Small intestine (tissue), 16 donors: ENCODE measurements at places on chromosomes 13 and 19.

DNA sequence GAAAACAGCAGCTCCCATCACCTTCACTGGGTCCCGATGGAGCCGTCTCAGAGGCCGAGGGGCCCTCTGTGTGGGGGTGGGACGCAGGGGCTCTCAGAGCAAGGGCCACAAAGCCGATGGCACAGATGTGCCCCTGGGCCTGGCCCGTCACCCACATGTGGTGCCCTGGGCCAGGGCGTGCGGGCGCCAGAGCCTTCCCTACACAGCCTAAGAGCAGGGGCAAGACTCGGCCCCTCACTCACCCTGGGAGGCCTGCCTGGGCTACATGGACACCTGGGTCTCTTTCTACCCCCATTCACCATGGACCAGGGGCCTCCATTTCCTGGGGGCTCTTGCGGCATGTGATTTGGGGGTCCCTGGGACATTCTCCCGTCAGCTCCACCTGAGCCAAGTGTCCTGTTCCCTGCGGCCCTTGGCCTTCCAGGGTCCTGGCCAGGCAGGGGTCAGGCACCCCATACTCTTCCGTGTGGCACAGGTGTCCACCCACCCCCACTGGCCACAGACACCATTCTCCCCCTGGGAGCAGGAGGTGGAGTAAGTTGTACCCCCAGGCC, 10.0 kb downstream of the COMP start:
- H3K36me3 ChIP-seq = peaks cover 18% of the 10 kb centered on the region
- no peak overlapping the region for H3K4me3 ChIP-seq
- no peaks in the 10 kb centered on the region for H3K27me3 ChIP-seq
- H3K4me1 ChIP-seq = peaks cover 3% of the 10 kb centered on the region
- no peak overlapping the region for H3K27ac ChIP-seq

GRCh38 chr19:40702337-40703012, 12.0 kb upstream of the NUMBL start:
- no peaks in the 10 kb centered on the region for H3K27me3 ChIP-seq
- H3K27ac ChIP-seq = no peak overlapping the region
- no peak overlapping the region for H3K4me3 ChIP-seq

DNA sequence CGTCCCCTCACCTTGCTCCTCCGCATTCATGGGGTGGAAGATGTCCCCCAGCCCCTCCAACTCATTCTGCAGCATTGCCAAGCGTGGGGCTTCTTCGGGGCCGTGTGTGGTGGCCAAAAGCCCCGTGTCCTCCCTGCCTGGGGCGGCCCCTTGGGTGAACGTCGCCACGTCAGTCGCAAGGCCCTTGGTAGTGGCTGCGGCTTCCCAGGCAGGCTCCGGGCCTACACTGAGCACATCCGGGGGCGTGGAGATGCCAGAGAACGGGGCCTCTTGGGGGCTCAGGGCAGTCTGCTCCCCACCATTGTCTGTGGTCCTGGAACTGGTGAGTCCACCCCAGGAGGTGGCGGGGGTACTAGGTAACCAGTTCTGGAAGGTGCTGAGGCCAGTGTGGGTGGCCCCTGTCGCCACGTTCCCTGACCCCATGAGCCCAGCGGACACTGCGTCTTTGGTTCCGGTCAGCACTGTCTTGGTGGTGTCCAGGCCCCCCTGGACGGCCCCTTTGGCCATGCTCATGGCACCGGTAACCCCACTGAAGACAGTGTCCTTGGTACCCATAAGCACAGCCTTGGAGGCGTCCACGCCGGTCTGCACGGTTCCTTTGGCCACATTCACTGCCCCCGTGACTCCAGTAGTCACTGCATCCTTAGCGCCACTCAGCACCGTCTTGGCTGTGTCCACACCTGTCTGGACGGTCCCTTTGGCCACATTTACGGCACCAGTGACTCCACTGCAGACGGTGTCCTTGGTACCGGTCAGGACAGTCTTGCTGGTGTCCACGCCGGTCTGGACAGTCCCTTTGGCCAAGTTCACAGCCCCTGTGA, 7.6 kb downstream of the PLIN4 start:
- no peaks in the 10 kb centered on the region for H3K27me3 ChIP-seq
- H3K4me1 ChIP-seq = no peaks in the 10 kb centered on the region
- no peak overlapping the region for H3K4me3 ChIP-seq
- DNase-seq = no peak
- H3K36me3 ChIP-seq = no peaks in the 10 kb centered on the region

DNA sequence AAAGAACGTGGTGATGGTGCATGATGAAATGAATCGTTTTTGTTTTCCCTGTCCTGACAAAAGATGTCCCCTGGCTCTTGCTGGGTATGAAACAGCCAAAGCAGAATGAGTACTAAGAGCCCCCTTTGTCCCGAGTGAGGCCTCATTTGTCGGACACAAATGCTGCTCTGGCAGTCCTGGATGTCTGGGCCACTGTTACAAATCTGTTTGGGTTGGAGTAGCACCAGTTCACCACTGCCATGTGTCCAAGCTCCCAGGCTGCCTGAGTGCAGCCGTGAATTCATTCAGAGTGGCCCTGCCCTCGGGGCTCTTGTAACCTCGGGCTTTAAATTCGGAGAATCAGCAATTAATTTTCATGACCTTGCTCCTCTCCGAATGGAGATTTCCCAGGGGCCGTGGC, 182.4 kb downstream of the NUFIP1 start:
- H3K27ac ChIP-seq = no peak overlapping the region
- H3K4me1 ChIP-seq = peaks cover 36% of the 10 kb centered on the region
- no peak overlapping the region for H3K4me3 ChIP-seq
- no peaks in the 10 kb centered on the region for H3K27me3 ChIP-seq
- DNase-seq = no peak

DNA sequence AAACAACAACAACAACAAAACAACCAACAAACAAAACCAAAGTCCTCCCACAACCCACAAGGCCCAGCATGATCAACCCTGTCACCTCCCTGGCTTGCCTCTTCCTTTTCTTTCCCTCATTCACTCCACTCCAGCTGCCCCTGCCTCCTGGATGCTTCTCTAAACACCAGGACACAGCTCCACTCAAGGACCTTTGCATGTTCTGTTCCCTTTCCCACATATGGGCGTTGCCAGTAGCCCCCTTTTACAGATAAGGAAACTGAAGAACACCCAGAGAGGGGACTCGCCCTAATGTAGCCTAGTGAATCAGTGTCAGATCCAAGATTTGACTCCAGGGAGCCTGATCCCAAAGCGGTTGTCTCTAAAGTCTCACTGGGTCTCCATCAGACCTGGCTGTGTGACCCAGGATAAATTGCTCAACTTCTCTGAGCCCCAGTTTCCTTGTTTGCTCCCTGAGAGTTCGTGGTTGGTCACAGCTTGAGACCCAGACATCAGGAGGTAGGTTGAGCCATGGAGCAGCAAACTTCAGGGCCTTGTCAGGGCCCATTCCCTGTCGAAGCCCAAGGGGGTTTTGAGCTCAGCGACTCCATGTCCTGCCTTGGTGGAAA, 3.0 kb upstream of the DOCK6 start:
- no peak for DNase-seq
- H3K27me3 ChIP-seq = no peaks in the 10 kb centered on the region
- no peak overlapping the region for H3K4me3 ChIP-seq

DNA sequence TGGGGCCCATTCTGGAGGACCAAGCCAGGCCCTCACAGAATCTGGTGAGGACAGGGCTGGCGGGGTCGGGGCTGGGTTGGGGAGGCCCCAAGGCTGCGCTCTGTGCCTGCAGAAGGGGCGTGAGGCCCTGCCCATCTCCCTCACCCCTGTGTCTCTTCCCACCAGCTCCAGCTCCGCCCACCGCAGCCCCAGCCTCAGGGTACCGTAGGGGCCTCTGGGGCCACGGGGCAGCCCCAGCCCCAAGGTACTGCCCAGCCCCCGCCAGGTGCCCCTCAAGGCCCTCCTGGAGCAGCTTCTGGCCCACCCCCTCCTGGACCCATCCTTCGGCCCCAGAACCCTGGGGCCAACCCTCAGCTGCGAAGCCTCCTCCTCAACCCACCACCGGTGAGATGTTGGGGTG, 15.4 kb upstream of the PTOV1 start:
- DNase-seq = no peak
- H3K4me1 ChIP-seq = no peaks in the 10 kb centered on the region
- no peak overlapping the region for H3K4me3 ChIP-seq

DNA sequence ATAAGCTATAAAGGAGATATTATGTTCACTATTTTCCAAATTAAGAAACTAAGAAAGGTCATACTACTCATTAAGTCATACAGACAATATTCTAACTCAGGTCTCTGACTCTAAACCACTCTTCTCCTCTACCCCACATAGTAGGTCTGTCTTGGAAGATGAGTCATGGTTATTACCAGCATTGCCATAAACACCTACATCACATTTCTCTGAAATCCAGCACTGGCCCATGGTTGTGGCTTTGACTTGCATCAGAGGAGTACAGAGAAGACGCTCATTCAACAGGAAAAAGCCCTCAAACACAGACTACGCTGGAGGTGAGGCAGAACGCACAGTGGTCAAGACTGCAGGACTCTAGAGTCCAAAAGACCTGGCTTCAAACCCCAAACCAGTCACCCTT, 476.8 kb downstream of the COG6 start:
- H3K27me3 ChIP-seq = no peaks in the 10 kb centered on the region
- no peak overlapping the region for H3K4me3 ChIP-seq
- H3K4me1 ChIP-seq = no peaks in the 10 kb centered on the region
- no peak overlapping the region for H3K27ac ChIP-seq

DNA sequence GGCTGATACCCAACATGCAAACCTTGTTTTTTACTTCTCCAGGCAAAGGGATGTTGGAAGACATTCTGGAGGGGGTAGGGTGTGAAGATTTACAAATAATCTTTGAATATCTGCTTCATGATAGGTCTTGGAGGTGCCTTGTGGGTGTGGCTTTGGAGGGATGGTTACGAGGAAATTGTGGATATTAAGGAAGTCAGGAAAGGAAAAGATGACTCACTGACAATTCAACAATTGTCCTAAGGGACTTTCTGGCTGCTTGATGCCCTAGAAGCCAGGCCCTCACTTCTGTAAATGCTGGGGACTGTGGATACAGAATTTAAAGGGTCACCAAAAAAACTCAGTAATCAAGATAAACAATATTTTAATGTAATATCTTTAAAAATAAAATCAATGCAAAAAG, 37.4 kb upstream of the ZNF527 start:
- H3K4me1 ChIP-seq = no peaks in the 10 kb centered on the region
- no peak for DNase-seq
- no peaks in the 10 kb centered on the region for H3K36me3 ChIP-seq
- no peak overlapping the region for H3K4me3 ChIP-seq
- H3K27ac ChIP-seq = no peak overlapping the region
- no peaks in the 10 kb centered on the region for H3K27me3 ChIP-seq

- no peaks in the 10 kb centered on the region for H3K36me3 ChIP-seq
- no peak for DNase-seq
Observed at GRCh38 chr19:18216789-18217188, 9.4 kb downstream of the PDE4C start.

GRCh38 chr13:46486270-46486669, 66.7 kb upstream of the LRCH1 start:
- H3K4me3 ChIP-seq = no peak overlapping the region
- H3K4me1 ChIP-seq = no peaks in the 10 kb centered on the region
- H3K27ac ChIP-seq = no peak overlapping the region
- DNase-seq = no peak
- no peaks in the 10 kb centered on the region for H3K27me3 ChIP-seq
